ENCODE measurements at places on chromosomes 1 and 21.

- DNase-seq, result no peak
These were observed 200.0 kb downstream of the RHOU start for GRCh38 chr1:228935198-228935663.

DNA sequence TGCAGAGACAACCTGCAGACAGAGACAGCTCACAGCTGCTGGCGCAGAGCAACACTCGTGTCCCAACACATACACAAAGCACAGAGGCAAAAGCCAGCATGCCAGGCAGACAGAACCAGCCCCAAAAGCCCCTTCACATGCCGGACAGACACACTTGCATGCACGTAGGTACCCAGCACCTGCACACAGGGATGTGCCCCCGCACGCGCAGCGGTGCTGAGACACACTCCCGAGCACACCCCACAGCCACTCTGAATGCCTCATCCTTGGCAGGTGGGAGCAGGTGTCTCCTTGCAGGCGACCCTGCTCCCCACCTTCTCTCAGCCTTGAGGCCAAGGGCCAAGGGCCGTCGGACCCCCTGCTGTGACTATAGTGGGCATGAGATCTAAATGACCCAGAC, 41.2 kb upstream of the ZC3H12A start:
- DNase-seq, result no peak

GRCh38 chr1:93704052-93704451, 22.4 kb upstream of the BCAR3 start:
- DNase-seq, result no peak

- DNase-seq, result no peak
These were observed 10.6 kb downstream of the LCA5L start for GRCh38 chr21:39434950-39435349.

DNA sequence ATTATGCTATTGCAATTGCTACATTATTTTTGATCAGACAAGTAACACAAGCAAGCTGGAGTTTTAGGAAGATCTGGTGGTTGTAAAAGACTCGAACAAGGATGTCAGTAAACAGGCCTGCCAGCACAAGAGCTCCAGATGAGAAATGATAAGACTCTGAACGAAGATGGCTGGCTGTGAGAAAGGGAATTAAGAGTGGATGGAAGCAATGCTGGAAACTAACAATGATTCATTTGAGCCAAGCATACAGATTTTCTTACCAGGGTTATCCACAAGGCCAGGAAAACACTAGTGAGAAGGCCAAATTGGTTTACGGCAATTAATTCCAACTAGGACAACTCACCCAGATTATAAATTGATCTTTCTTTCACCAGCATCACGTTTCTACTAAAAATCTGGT, 54.2 kb downstream of the NRIP1 start:
- no peak for DNase-seq

All from NCI-H187 treated with DMSO at 0.1 percent for 48 hours (cell line).